Heart right ventricle (tissue), 16 donors: ENCODE measurements at places on chromosomes 7 and 10. TPM values are rescaled to one million over a fixed set of nuclear protein-coding genes. Genes with fewer than 3 reads are reported as not detected.

Gene GIMAP1
- total RNA-seq, result 2.4 TPM

Gene LRRC72
- total RNA-seq, result not detected

Gene HTR7
- total RNA-seq, result 0.24 TPM

Gene SPOCK2
- 4.3 TPM for total RNA-seq

Gene NAT16
- total RNA-seq, result not detected

Gene HKDC1
- total RNA-seq, result not detected

Gene CNPY1
- total RNA-seq, result not detected

Gene SUFU
- 7.1 TPM for total RNA-seq

Gene TRIM74
- total RNA-seq, result 0.72 TPM

Gene NSMCE4A
- total RNA-seq, result 23.4 TPM

Gene PAPSS2
- 3.3 TPM for total RNA-seq

Gene NPFFR1
- not detected for total RNA-seq

Gene CCDC146
- total RNA-seq, result 10.8 TPM

Gene HECTD2
- 5.9 TPM for total RNA-seq

Gene NEURL1
- total RNA-seq, result 0.38 TPM

Gene SLC13A1
- not detected for total RNA-seq

Gene ELAPOR2
- 5.7 TPM for total RNA-seq

Gene KIF11
- 0.61 TPM for total RNA-seq

Gene AKR1C3
- total RNA-seq, result 17.9 TPM

Gene CELF2
- total RNA-seq, result 88.5 TPM

Gene PNLIPRP1
- not detected for total RNA-seq

Gene ADRA2A
- 0.74 TPM for total RNA-seq

Gene ACSL5
- total RNA-seq, result 4.9 TPM

Gene SMO
- total RNA-seq, result 4.6 TPM

Gene CRHR2
- total RNA-seq, result 0.21 TPM
